ENCODE measurements at places on chromosomes 6 and 20.

- no peak for DNase-seq
Measured at GRCh38 chr6:125245109-125245508, 56.7 kb downstream of the HDDC2 start.

- no peak for DNase-seq
Measured at GRCh38 chr6:113903666-113904330, 46.7 kb downstream of the MARCKS start.

- DNase-seq: no peak
Measured at GRCh38 chr20:46851746-46852145, 42.9 kb upstream of the EYA2 start.

- DNase-seq: no peak
Measured at GRCh38 chr6:137761072-137761471, 106.0 kb upstream of the TNFAIP3 start.

All from posterior vena cava (tissue), 2 donors.